ENCODE measurements at places on chromosomes 1 and 21. TPM values are rescaled to one million over a fixed set of nuclear protein-coding genes. Genes with fewer than 3 reads are reported as not detected.

GNG4 gene
- total RNA-seq, result not detected

LCE1F gene
- total RNA-seq, result not detected

SIPA1L2 gene
- 46.9 TPM for total RNA-seq

A3GALT2 gene
- total RNA-seq, result not detected

RGS8 gene
- not detected for total RNA-seq

SERTAD4 gene
- 7.9 TPM for total RNA-seq

METTL18 gene
- total RNA-seq, result 6.9 TPM

TNFAIP8L2 gene
- 6.9 TPM for total RNA-seq

CA6 gene
- total RNA-seq, result not detected

GRCh38 chr1:203408486-203409481 is 57.9 kb upstream of the FMOD start:
- peak; percentile 75 for DNase-seq

- no peak for DNase-seq
These were observed 207.8 kb upstream of the NRIP1 start for GRCh38 chr21:15272591-15272990.

DNA sequence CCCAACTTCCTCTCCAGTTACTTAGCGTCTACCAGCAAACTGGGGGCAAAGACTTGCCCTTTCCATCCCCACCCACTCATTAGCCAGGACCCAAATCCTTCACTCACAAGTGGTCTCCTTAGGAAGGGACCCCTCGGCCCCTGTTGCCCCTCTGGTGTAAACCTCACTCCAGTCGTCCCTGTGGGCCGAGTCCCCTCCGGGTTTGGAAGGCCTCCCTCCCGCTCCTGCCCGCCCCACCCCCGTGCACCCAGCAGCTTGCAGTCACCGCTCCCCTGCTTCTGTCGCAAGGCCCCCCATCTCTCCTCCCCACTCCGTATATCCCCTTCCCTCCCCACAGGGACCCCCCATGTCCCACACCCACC is 1.2 kb downstream of the EFHD2 start:
- DNase-seq, result no peak

DNA sequence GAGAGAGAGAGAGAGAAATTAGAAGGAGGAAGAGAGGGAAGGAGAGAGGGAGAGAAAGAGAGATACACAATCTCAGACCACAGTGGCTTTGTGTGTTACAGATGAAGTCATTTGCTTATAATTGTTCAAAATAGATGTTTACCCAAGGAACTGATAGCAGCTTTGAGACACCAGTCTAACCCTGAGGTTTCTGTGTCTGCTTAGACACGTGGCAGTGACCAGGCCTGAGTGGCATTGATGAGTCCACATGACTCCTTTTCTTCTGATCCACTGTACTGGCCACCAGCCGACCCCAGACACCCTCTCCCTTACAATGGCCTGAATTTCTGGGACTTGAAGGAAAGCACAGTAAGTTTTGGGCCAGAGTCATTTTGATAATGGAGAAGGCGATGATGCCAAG is 104.9 kb downstream of the DUSP10 start:
- no peak for DNase-seq

- DNase-seq, result no peak
These were observed 66.1 kb downstream of the PLXNA2 start for GRCh38 chr1:208178091-208178529.

DNA sequence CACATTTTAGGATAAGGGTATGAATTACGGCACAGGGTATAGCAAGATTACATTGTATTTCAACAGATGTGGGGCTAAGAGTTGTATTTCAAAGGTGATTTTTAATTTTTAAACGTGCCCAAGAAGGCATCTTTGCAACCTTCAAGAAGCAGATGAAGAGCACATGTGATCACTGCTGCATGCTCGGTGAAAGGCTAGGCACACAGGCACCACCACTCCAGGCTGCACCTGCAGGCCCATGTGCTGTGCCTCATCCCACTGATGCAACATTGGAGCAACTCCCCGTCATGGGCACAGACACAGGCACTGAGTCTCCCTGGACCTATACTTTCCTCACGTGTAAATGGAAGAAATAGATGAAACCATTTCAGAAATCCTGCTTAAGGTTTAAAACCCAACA is 23.5 kb downstream of the UBE2G2 start:
- DNase-seq, result no peak

DNA sequence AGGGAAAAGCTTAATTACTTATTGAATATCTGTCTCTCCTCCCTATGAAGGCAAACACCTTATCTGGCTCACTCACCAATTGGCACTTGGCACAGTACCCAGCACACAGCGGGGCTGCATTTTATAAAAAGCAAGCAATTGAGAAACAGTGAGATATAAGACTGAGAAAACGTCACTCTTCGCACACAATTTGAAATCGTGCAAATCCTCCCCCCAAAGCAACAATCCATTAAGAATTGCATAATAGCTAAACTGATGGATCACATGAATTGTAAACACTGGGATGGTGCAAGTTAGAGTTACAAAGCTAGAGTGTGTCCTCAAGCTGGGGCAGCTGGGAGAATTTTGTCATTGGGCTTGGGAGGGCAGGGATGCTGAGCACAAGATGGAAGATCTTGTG is 27.1 kb downstream of the PRDX6 start:
- DNase-seq, result no peak

- DNase-seq, result peak; percentile 88
These were observed at the start of gene ATF6 for GRCh38 chr1:161766102-161766981. Gene ATF6, plus strand, starts transcription at chr1:161766320. Its CDS starts 41 bp downstream, at chr1:161766361.

- DNase-seq, result no peak
These were observed 8.5 kb upstream of the CNIH4 start for GRCh38 chr1:224348137-224348536.

GRCh38 chr1:68206848-68207689 is 25.3 kb downstream of the WLS start:
- no peak for DNase-seq

- DNase-seq, result no peak
These were observed 4.4 kb downstream of the NDUFS2 start for GRCh38 chr1:161206411-161207140.

GRCh38 chr1:204410688-204411450 is 748 bp downstream of the PPP1R15B start:
- DNase-seq, result peak; percentile 64

DNA sequence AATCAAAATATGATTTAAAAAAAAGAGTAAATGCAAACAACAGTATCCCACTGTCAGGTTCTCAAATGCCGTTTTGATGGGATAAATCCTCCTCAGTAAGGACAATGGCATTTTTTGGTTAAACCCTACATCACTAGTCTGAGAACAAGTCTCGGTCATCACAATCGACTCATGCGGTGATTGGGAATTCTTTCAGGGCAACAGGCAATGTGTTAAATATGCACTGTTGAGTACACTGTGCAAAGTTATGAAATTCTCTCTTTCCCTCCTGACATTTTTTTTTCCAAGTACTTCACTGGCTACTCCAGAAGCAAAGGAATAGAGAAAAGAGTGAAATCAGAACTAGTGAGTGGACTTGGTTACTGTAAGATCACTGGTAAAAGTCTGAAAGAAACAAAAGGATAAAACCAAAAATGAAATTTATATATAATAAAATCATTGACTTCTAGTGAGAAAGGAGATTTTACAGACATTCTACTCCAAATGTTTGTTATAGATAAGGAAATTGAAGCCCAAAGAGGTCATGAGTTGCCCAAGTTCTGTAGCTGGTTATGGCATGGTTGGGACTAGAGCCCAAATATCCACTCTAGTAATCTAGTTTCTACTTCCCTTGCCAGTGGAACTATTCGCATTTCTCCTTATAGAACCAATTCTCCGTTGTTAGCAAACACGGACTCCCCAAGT is 111.3 kb downstream of the TGFBR3 start:
- DNase-seq, result no peak

- no peak for DNase-seq
These were observed 2.7 kb downstream of the GLIS1 start for GRCh38 chr1:53736290-53736689.

- DNase-seq, result no peak
These were observed 97.2 kb downstream of the TBX15 start for GRCh38 chr1:118890851-118891384.

DNA sequence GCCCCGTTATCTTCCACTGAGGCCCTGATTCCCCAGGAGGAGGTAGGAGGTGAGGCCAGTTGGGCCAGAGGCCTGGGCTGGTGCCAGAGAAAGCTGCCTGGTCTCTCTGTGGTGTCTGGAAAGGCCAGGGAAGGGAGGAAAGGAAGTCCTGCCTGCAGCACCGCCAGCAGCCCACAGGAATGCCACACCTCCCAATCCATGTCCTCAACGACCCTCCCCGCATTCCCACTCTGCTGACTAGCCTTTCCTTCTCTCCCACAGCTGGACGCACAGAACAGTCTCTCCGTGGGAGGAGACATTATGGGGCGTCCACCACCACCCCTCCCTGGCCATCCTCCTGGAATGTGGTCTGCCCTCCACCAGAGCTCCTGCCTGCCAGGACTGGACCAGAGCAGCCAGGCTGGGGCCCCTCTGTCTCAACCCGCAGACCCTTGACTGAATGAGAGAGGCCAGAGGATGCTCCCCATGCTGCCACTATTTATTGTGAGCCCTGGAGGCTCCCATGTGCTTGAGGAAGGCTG is 18.0 kb downstream of the CSF1 start:
- no peak for DNase-seq

- no peak for DNase-seq
These were observed 16.7 kb downstream of the KDM1A start for GRCh38 chr1:23035823-23036452.

- peak; percentile 78 for DNase-seq
These were observed 430.1 kb upstream of the ESRRG start for GRCh38 chr1:217153361-217153760.

DNA sequence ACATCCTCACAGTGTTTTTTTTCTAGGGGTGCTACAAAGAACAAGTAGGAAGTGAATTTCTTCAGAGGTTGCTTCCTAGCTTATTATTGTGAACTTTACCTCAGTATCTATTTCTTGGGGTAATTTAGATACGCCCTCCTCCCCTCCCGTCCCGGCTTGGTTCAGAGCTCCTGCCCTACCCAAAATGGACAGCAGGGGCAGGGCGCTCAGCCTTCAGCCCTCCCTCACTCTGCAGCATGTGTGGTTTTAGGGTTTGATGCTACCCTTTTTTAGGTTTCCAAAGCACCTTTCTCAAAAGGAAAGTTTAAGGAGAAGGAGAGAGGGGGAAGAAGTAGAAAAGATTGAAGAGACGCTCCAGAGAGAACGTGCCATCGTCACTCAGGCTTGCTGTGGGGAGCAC is 16.9 kb upstream of the POGK start:
- DNase-seq, result no peak

DNA sequence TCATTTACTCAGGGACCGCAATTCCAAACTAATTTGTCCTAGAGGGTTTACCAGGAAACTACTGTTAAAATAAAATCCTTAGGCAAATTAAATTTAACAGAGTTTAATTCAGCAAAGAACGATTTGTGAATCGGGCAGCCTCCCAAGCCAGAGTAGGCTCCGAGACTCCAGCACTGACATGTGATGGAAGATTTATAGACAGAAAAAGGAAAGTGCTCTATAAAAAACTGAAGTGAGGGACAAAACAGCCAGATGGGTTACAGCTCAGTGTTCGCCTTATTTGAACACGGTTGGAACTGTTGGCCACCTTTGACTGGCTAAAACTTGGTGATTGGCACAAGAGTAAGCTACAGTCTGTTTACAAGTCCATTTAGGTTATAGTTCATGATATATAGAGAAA is 35.2 kb upstream of the RCSD1 start:
- no peak for DNase-seq

GRCh38 chr1:223425550-223425949 is 32.3 kb downstream of the CCDC185 start:
- no peak for DNase-seq

- DNase-seq, result no peak
These were observed 131.0 kb downstream of the ROR1 start for GRCh38 chr1:63904826-63905225.

- no peak for DNase-seq
These were observed 537.9 kb upstream of the NR5A2 start for GRCh38 chr1:199489594-199489993.

DNA sequence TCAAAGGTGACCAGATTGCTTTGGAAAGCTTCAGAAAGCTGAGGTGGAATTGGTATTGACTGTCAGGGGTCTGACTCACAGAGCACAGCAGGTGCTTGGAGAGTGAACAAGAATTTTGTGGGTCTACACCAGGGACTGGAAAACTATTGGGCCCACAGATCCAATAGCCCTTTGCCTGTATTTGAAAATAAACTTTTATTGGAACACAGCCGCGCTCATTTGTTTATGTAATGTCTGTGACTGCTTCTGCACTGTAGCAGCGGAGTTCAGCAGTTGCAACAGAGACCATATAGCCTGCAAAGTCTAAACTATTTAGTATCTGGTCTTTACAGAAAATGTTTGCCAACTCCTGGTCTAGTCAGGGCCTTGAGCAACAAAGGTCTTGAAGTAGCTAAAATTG is 315.6 kb downstream of the NFIA start:
- no peak for DNase-seq

GRCh38 chr1:105100102-105100501 is 1350.4 kb downstream of the AMY1C start:
- no peak for DNase-seq
